Urinary bladder (tissue), 4 donors: ENCODE measurements at places on chromosomes 2 and 18. TPM values are rescaled to one million over a fixed set of nuclear protein-coding genes. Genes with fewer than 3 reads are reported as not detected.

Gene ZC3H6
- 18.4 TPM for total RNA-seq

Gene GMPPA
- total RNA-seq: 34.3 TPM

Gene MRO
- total RNA-seq: 1.2 TPM

Gene ZCCHC2
- total RNA-seq: 13.4 TPM

Gene B3GNT7
- total RNA-seq: 1.3 TPM

Gene SPP2
- not detected for total RNA-seq

Gene L3MBTL4
- 6.7 TPM for total RNA-seq

Gene CLEC4F
- total RNA-seq: not detected

Gene ABCG5
- total RNA-seq: not detected

Gene HADHA
- 122 TPM for total RNA-seq
